Kidney epithelial cell (primary cell): ENCODE measurements at places on chromosomes 2 and 18.

GRCh38 chr18:64993695-64994094 is 757.1 kb upstream of the CDH7 start:
- DNase-seq, result no peak

DNA sequence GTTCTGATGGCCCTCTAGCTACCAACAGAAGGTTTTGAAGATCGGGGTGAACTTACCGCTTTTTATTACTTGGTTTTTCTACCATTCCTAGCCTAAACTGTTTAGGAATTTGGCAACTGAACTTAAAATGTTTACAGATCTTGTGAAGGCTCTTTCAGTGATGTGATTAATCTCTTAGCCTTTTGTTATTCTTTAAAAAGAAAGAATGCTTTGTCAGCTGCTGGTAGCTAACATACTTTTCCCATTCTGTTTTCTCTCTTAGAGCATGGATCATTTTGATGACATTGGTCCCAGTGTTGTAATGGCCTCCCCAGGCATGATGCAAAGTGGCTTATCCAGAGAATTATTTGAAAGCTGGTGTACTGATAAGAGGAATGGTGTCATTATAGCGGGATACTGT is 18.1 kb downstream of the CPSF3 start:
- no peak for DNase-seq

- no peak for DNase-seq
Observed at GRCh38 chr2:177535000-177535399, 142.4 kb downstream of the AGPS start.

GRCh38 chr2:41446266-41446665 is 601.6 kb upstream of the PKDCC start:
- no peak for DNase-seq

- no peak for DNase-seq
Observed at GRCh38 chr2:112004253-112004645, 50.8 kb upstream of the TMEM87B start.

DNA sequence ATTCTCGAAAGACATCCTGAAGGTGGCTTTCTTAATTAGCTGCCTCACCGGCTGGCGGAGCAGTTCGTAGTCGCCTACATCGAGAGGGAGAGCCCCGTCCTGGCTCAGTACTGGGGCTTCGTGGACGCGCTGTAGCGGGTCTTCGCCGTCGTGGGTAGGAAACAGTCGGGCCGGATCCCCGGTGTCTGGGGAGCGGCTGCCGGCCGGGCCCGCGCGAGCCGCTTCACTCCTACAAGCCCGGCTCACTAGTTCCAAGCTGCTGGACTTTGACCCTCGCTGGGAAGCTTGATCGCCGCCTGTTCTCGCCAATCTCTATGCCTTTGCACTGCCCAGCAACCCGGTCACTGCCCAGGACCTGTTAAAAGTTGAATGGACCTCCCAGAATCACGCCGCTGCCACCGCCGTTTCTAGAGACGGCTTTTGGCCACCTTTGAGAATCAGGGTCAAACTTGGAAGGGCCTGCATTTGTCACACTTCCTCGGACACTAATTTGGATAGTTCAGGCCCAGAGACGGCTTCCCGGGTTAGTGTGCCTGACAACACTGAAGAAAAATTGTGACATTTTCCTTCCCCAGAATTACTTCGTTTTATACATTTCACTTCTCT is 41.4 kb upstream of the AKAIN1 start:
- no peak for DNase-seq

DNA sequence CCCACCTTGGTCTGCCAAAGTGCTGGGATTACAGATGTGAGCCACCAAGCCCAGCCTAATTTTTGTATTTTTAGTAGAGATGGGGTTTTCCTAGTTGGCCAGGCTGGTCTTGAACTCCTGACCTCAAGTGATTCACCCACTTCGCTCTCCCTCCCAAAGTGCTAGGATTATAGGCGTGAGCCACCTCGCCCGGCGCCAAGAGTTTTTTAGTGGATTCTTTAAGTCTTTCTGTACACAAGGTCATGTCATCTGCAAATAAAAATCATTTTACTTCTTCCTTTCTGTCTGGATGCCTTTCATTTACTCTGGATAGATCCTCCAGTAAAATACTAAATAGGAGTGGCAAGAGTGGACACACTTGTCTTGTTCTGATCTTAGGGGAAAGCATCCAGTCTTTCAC is 61.7 kb downstream of the KCMF1 start:
- DNase-seq, result no peak

DNA sequence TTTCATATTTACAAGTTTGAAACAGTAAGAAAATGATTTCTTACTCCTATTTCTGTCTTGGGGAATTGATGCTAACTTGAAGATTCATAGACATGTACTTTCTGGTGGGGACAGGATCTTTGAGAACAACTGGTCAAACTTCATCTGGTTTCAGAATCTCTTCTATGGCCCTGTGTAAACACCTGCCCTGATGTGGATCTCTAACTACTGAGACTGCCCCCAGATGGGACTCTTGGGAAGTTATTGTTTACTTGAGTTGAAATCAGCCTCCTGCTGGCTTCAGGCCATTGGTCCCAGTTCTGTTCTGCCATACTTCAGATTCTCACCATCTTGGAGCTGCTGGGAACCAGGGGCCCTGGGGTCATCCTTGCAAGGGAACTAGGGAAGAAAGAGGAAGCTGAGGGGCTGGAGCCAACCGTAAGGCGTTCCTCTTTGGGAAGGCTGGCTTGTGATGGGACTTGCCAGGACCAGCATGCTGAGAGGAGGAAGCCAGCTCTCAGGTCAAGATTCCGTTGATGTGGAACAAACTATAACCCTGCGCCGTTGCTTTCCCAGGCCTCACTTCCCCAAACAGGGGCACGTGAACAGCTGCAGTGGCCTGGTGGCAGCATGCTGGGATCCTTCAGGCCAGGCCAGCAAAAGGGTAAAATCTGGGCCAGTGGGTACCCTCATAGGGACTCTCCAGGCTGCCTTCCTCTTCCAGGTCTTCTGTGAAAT is 135.5 kb upstream of the CXCR4 start:
- DNase-seq, result no peak

DNA sequence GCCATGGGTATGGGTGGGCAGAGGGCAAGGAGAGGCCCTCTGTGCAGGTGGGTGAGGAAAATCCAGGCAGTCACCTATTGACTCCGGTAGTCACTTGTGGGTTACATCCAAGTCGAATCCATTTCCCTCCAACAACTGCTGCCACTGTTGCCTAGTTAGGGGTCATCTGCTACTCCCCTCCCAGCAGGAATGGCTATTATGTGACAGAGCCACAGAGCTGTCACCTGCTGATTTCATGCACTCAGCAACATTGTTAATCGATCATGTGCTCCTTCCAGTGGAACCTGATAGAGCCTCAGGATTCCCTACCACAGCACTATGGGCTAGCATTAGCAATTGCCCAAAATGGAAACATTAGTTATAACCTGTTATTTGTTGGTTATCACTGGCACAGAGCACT is 31.4 kb downstream of the POLR1A start:
- no peak for DNase-seq

GRCh38 chr2:110978756-110979470 is 141.8 kb upstream of the BCL2L11 start:
- no peak for DNase-seq

DNA sequence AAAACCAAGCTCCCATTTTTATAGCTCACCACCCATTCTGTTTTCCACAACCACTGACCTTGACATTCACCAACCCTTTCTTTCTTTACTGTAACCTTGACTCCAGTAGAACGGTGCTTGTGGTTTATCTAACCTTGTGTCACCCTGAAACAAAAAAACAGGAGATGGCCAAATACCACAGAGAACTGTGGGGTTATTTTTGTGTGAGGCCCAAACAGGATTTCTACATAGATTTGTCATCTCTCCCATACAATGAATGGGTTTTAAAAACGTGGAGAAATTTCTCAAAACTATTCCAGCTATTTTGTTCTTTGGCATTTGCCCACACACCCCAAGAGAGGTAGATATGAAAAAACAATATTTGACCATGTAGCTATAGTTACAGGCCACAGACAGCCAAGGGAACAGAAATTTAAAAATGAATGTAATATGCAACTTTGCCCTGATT is 231.3 kb upstream of the TANK start:
- no peak for DNase-seq

GRCh38 chr2:69244882-69245281 is 142.1 kb downstream of the GFPT1 start:
- DNase-seq, result no peak

DNA sequence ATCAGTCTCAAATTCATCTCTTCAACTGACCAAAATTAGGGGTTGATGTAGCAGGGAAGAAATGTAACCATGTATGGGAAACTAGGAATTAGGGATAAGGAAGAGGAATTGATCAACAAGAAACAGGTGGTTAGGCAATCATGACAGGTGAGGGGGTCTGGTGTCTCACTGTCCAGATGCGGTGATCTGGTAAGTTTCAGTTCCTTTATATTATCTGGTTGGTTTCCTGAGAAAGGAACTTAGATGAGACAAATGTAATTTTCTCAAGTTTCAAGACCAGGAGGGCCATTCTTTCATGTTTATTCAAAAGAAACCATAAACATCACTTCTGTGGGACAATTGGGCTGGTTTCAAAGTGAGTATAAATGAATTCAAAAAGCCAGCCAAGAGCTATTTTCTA is 306.2 kb upstream of the KCNJ3 start:
- no peak for DNase-seq

DNA sequence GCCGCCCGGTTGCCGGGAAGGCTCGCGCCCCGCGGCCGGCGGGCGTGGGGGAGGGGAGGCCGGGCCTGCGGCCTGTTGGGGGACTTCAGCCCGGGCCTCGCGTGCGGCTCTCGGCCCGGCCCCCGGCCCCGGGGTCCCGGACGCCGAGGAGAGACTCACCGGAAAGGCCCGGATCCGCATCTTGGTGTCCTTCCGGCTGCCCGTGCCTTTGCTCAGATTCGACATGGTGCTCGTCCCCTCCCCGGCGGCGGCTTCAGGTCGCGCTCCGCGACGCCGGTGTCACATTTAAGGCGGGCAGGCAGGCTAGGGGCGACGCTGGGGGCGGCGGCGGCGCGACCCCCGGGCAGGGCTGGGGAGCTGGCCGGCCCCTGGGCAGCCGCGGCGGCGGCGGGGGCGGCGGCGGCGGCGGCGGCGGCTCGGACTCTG is 365 bp downstream of the CUL3 start:
- DNase-seq, result no peak

GRCh38 chr2:137847443-137847842 is 116.8 kb upstream of the HNMT start:
- DNase-seq, result no peak

GRCh38 chr2:205658572-205658971 is 23.7 kb upstream of the NRP2 start:
- DNase-seq, result no peak

- DNase-seq, result no peak
Observed at GRCh38 chr2:128727914-128728313, 409.2 kb upstream of the HS6ST1 start.

GRCh38 chr2:36246320-36246990 is 109.1 kb upstream of the CRIM1 start:
- DNase-seq, result no peak

GRCh38 chr2:229226382-229226781 is 44.7 kb downstream of the PID1 start:
- DNase-seq, result no peak

- DNase-seq, result no peak
Observed at GRCh38 chr2:239339726-239340601, 60.9 kb downstream of the HDAC4 start.

GRCh38 chr2:161371869-161372268 is 44.2 kb upstream of the TBR1 start:
- no peak for DNase-seq

GRCh38 chr2:20796374-20796791 is 26.5 kb downstream of the LDAH start:
- DNase-seq, result no peak

GRCh38 chr18:62407660-62408059 is 82.5 kb downstream of the TNFRSF11A start:
- no peak for DNase-seq
